Progenitor cell of endocrine pancreas (in vitro differentiated cells): ENCODE measurements at places on chromosomes 3 and 15. TPM values are rescaled to one million over a fixed set of nuclear protein-coding genes. Genes with fewer than 3 reads are reported as not detected.
A peak's percentile ranks its signal among the peaks of the same experiment; 100 is the strongest.

RAD51 gene
- 13.2 and 16.0 TPM in 2 replicates for total RNA-seq

SI gene
- total RNA-seq: 2.0 and 2.7 TPM in 2 replicates

OGG1 gene
- 46.3 and 47.7 TPM in 2 replicates for total RNA-seq

CLDN18 gene
- 19.5 and 22.2 TPM in 2 replicates for total RNA-seq

SKOR1 gene
- total RNA-seq: 0.60 and 0.75 TPM in 2 replicates

CHSY1 gene
- 33.2 and 36.7 TPM in 2 replicates for total RNA-seq

CAPN3 gene
- 2.9 and 3.7 TPM in 2 replicates for total RNA-seq

ARGFX gene
- total RNA-seq: not detected in 2 replicates

SCN11A gene
- total RNA-seq: 1.5 and 1.6 TPM in 2 replicates

ITIH3 gene
- total RNA-seq: 0.87 and 1.2 TPM in 2 replicates

GRCh38 chr3:120093119-120093910, 932 bp downstream of the GSK3B start:
- DNase-seq: no peak

GRCh38 chr3:168093229-168093628, 2.5 kb downstream of the GOLIM4 start:
- no peak for DNase-seq

DNA sequence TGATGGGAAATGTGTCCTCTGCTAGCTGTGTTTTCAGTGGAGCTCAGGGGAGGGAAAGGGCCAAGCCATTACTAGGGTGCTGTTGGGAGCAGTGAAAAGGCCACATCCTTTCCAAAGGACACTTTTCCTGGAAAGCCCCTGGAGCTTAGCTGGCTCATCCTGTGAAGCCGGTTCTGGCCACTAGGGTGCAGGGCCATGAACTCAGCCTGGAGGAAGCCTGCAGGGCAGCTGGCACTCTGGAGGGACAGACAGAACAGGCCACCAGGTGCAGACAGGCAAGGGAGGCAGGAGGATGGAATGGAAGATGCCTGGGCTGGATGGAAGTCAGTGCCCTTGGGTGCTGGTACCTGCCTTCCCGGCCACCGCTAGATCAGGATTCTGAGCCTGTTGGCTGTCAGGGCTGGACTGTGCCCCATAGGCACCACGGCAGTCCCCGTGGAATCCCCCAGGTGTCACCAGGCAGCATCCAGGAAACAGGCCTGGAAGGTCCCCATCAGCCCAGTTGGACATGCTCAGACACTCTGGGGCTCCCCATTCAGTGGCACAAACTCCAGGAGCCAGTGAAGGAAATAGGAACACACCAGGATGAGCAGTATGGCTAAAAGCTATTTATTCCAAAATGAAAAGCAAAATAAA, 76.2 kb upstream of the C2CD4B start:
- DNase-seq: no peak

GRCh38 chr3:171833789-171834460, 9.2 kb upstream of the TMEM212 start:
- DNase-seq: no peak

GRCh38 chr3:4979428-4980228, at the start of gene BHLHE40:
BHLHE40 (plus strand) TSS chr3:4979437; CDS start chr3:4979719, 282 bp downstream.
- no peak for DNase-seq

- no peak for DNase-seq
Measured at GRCh38 chr3:63413523-63413922, 135.4 kb downstream of the SYNPR start.

DNA sequence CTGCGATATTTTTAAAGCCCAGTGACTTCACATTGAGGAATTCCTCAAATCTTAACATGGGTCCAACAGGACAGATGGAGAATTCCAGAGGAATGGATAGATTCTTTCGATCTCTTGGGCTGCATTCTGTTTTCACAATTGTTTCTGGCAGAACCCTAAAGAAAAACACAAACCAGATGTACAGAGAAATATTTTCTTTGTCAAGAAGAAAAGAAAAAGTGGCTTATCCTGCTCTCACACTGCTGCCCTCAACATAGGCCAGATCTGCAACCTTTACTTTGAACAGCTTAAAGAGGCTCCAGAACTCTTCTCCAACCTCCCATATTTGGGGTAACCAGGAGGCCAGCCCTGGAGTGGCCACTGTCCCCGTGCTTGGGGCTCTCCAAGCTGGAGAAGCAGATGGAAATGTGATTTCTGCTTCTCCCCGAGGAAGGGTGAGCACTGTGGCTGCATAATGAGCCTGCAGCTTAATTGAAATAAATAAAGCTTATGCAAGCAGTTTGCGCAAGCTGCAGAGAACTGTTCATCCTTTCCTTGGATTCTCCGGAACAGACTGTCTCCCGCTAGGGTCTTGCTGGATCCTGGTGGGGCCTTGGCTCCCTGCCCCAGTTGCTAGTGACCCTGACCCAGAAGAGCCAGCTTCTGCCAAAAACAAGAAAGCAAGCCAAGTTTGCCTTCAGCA, 453.2 kb upstream of the PROK2 start:
- no peak for DNase-seq

DNA sequence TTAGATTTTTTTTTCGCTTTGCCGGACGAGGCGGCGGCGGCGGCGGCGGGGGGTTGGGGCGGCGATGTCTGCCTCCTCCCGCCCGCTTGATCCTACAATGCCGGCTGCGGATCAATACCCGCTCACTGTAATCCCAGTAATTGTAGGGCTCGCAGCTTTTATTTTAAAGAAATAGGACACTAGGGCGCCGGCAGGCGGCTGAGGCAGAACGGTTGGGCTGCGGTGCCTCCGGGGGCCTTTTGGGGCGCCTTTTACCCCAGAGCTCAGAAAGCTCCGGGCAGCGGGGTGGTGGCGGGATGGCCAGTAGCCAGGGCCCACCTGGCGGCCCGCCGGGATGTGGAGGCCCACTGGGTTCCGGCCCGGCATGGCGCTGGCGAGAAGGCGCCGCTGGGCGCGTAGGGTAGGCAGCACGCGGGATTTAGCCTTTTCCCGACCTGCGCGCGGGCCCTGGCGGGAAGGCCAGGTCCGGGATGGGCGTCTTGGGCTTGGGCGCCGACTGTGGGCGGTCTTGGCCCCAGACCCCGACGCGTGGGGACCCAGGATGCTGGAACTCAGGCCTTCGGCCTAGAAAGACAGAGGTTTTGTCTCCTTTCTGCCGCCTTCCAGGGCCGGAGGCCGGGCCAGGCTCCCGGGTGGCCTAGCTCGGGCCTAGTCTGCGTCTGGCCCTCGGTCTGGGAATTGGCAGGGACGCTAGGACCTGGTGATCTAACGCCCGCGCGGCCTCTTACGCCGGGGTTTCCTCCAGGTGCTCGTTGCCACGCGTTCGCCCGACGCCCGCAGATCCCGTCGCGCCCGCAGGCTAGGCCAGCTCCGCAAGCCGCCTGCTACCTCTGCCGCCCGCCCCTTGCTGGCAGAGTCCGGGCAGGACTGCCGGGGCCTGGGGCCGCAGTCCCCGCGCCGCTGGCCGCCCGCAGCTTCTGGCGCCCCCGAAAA, 15.5 kb upstream of the ONECUT1 start:
- DNase-seq: peak; percentile 43

- no peak for DNase-seq
Measured at GRCh38 chr3:72192572-72192971, 407.6 kb upstream of the PROK2 start.

GRCh38 chr15:64112904-64113303, 17.1 kb downstream of the SNX1 start:
- no peak for DNase-seq

- DNase-seq: no peak
Measured at GRCh38 chr15:81560405-81560804, 186.4 kb upstream of the TMC3 start.

GRCh38 chr3:194270627-194271459, 80.3 kb downstream of the CPN2 start:
- no peak for DNase-seq

GRCh38 chr15:73564255-73564654, 68.9 kb downstream of the NPTN start:
- DNase-seq: no peak

GRCh38 chr3:136255672-136256406, 5.7 kb downstream of the PCCB start:
- no peak for DNase-seq

DNA sequence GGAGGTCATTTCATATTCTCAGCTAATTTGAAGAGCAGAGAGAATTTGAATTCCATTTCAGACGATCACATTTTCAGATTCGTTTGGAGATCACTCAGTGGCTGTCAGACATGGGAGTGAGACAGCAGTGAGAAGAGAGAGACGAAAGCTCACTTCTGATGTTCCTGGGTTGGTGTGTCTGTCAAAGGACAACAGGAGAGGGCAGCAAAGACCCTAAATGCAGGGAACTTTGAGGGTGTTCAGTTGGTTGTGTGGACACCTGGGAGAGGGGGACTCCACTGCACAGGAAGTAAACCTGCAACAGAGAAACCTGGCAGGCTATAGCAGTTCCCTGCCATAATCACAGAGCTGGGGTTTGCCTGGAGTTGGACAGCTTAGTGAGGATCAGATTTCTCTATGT, 675.1 kb downstream of the SQOR start:
- no peak for DNase-seq

- DNase-seq: no peak
Measured at GRCh38 chr3:98012979-98013378, 22.1 kb downstream of the GABRR3 start.

- DNase-seq: no peak
Measured at GRCh38 chr3:183188895-183189462, 26.4 kb upstream of the LAMP3 start.

DNA sequence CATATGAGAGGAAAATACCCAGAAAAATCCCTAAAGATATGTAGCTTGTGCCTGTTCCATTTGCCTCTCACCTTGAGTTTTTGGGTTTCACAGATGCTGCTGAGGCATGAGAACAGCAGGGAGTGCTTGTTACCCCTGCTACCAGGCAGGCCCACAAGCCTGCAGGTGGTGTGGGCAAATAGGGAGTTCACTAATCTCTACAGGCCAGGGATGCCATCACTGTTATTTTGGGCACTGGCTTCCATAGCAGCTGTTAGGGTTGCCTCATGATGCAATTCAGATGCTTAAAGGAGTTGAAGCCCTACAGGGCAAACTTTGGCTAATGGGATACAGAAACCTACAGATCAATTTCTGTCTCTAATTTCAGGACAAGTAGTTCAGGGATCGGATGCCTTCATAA, 873.5 kb downstream of the OTOL1 start:
- DNase-seq: no peak

DNA sequence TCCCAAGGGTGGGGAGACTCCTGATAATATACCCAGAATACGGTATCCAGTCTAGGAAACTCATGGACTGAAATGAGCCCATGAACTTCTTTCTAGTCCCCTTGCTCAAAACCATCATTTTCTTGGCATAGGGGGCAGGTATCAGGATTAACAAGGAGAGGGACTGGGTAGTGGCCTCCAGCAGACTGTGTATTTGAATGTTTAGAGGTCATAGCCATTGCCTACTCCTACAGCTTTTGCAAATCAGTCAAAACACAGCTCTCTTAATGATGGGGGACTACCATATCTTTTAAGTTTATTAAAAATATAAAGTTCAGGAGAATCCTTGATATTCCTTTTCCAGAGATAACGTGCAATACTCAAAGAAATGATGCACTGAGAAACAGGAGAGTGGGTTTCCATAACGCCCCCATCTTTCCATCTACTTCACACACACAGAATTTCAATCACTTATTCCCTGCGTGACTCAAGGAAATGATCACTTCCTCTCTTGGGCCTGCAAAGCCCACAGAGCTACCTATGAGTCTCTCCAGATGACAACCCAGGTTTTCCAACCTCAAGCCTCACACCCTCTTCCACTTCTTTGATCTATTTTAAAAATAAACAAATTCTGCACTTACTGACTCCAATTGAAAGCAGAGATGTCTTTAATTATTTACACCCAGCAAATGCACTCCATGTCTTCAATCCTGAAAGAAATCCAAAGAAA, 584.0 kb upstream of the LMCD1 start:
- DNase-seq: no peak
